Lung microvascular endothelial cell (primary cell): ENCODE measurements at places on chromosomes 7 and 10.

DNA sequence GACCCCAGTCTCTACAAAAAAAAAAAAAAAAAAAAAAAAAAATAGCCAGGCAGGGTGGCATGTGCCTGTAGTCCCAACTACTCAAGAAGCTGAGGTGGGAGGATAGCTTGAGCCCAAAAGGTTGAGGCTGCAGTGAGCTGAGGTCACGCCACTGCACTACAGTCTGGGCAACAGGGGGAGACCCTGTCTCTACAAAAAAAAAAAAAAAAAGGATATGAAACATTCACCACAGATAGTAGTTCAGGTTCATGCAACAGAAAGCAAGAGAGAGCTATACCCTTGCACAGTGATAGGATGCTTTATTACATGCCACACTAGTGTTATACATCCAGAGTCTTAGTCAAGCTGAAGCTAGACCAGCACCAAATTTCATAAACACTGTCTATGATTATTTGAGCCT lies 148.4 kb upstream of the KAT6B start:
- no peak for DNase-seq

- no peak for DNase-seq
These were observed 168.1 kb downstream of the FANK1 start for GRCh38 chr10:126064512-126064911.

DNA sequence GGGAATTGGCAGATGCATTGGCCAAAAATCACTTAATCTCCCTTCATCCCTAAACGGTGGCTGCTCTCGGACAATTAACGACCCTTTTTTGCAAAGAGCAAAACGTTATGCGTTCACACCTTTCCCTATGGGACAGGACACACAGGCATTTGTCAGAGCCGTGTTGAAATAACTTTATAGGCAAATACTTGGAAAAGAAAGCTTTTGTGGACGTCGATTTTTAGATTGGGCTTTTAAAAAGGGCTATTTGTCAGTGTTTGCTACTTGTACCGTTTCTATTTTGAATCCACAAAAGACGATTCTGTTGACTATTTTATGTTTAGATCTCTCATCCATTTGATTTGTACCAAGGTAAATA lies 245.6 kb downstream of the SLC25A13 start:
- DNase-seq, result no peak

DNA sequence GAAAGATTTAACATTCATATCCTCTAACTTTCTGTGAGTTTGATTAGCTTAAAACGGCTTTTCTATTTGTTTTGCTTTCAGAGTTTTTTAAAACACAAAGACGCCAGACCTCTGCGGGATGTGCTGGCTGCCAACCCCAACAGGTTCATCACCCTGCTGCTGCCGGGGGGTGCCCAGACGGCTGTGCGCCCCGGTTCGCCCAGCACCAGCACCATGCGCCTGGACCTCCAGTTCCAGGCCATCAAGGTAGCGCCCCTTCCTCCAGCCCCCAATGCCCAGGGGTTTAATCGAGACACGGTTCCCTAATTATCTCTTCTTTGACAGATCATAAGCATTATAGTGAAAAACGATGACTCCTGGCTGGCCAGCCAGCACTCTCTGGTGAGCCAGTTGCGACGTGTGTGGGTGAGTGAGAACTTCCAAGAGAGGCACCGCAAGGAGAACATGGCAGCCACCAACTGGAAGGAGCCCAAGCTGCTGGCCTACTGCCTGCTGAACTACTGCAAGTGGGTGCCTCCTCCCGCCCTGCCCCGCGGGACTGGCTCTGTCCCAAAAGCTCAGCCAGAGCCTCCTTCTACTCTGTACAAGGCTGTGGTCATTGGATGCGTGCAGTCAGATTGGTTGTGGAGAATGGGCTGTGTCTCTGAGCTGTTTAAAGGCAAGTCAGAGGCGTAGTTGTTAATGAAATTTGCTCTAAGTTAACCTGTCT lies 71.2 kb downstream of the TRRAP start:
- DNase-seq, result no peak

- no peak for DNase-seq
These were observed 176.3 kb downstream of the CDK14 start for GRCh38 chr7:90772410-90772809.
